ENCODE measurements at places on chromosomes 3 and 15.

DNA sequence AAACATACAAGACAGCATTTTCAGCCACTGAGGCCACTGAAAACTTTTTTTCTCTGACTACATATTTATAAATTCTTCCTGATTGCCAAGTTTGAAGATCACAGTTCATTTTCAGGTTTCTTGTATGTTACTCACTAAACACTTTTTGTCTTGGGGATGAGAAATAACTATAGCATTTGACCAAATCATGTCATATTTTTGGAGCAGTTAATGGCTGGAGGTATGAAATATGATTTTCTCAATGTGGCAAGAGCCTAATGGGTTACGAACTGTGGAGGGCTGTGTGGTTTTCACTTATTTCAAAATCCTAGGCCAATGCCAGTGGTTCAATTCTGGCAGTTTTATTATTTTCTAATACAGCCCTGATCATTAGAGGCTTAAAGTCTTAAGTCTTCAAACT, 64.4 kb downstream of the USP13 start:
- DNase-seq = no peak

DNA sequence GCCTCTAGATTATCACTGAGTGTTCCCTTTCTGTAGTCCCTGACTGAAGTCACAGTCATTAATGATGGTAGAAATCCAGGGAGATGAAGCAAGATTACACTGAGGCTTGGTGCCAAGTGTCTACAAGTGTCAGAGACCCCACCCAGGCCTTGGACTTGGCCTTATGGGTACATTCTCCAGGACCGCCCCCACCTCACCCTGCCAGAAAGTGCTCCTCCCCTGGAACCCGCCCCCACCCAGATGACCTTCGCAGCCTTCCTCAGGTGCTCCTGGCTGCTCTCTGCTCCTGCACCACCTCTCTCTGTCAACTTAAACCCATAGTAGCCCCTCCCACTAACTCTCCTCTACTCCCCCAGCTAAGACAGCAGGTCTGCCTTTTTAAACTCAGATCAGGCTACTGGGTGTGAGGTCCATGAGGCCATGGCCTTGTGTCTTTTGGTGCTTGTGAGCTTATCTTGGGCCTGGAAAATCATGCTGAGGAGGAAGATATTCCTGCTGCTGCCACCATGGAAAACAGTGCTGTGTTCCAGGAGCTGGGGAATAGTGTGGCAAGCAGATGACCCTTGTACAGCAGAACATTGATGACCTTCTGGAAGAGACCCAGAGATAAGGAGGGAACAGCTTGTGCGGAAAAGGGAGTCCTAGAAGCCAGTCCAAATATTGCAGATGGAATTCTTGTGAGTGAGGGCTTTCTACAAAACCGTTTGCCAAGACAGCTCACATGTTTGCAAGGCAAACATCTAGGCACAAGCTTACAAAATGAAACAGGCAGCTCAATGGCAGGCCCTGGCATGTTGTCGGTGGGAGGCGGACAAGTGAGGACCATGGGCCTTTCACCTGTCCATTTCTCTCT, 40.3 kb upstream of the NDUFB4 start:
- DNase-seq = no peak

- no peak for DNase-seq
Observed at GRCh38 chr3:121663171-121663847, 2.6 kb upstream of the HCLS1 start.

- DNase-seq = no peak
Observed at GRCh38 chr3:4759689-4760312, 219.4 kb upstream of the BHLHE40 start.

- no peak for DNase-seq
Observed at GRCh38 chr3:135740211-135740610, 225.3 kb upstream of the PPP2R3A start.

DNA sequence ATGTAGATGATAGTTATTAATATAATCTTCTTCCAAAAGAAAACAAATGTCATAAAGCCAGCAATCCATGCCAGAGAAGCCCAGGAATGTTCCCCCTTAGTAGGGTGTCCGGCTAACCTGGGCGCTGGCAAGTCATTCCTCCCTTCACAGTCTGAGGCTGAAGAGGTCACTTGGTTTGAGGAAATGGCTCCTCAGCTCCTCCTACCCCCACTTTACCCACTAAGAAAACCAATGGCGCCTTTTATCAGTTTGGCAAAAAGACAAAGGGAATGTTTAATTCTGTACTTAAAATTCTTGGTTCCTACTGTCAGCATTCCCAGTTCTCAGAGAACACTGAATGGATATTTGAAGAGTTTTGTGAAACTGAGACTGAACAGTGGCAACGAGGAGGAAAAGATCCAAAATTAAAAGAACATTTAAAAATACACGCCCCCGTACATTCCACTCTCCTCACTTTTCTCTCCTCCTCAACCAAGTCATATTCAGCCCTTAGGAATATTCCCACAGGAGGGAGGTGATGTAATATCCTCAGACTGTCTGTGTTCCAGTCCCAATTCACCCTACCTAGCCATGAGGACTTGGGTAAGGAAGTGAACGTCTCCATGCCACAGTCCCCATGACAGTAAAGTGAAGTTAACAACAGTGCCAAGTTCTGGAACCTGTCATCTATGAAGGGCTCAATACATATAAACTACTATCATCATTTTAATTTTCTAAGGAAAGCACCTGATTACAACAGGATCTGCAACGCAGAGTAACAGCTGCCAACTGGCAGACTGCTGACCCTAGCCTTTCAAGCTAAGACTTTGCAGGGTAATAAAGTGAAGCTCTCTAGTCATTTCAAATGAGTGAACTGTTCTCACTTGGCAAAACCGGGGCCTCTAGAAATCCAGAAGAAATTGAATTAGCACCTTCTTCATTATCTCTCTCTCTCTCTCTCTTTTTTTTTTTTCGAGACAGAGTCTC, 234.5 kb upstream of the ICE2 start:
- DNase-seq = no peak

DNA sequence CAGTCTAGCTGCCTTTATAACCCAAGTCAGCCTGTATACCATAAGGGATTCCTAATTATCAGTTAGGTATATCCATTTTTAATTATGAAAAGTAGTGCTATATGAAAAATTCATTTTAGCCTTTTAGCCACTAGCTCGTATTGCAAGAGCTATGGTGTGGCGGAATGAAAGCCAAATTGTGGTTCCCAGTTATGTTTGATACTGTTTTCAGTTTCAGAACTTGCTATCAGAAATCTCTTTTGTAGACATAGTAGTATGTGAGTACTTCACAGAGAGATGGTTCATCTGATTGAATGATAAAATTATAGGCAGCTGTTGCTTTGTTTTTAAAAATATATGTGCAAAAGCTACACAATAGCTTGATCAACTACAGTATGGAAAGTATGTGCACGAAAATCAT, 134.6 kb downstream of the SLC25A26 start:
- DNase-seq = no peak

DNA sequence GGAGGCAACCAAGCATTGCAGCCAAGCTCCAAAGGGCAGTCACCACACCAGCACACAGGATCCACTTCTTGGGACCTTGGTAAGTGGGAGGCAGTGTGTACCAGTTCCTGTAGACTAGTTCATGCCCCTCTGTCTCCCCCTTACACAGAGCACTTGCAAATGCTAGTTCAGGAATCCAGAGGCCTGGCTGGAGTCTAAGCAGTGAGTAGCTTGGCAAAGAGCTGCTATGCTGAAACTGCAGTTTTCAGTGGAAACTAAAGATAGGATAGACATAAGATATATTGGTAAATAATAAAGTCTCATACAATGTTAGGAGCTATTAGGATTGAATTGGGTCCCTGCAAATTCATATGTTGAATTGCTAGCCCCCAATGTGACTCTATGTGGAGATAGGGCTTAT, 13.9 kb upstream of the SLC41A3 start:
- no peak for DNase-seq

- DNase-seq = peak; percentile 30
Observed at GRCh38 chr3:122572940-122573412, 4.5 kb upstream of the PARP15 start.

DNA sequence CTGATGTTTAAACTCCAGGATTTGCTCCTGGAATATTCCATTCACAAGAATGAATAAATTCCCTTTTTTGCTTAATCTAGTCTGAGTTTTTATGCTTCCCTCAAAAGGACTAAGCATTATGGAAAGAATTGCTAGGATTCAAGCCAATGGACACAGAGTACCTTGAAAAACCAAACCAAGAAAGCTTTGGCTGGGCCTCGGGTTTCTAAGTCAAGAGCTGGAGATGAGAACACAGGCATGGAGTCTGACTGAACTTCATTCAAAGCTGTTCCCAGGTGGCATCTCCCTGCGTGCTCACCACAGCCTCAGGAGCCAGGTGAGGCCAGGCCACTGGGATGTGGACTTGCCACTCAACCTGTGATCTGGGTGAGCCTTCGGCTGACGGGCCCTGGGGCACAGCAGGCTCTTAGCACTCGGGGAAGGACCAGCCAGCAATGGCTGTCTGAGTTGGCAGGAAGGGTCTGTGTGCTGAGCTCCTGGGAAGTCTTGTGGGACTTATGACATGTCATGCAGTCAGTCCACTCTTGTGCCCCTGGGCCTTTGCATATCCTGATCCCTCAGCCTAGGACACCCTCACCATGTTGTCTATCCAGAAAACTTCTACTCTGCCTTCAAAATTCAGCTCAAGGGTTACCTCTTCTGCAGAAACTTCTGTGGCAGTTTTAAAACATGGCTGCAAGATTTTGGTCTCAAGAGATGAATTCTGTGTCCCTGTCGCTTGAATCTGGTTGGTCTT, 21.8 kb downstream of the CRABP1 start:
- no peak for DNase-seq

DNA sequence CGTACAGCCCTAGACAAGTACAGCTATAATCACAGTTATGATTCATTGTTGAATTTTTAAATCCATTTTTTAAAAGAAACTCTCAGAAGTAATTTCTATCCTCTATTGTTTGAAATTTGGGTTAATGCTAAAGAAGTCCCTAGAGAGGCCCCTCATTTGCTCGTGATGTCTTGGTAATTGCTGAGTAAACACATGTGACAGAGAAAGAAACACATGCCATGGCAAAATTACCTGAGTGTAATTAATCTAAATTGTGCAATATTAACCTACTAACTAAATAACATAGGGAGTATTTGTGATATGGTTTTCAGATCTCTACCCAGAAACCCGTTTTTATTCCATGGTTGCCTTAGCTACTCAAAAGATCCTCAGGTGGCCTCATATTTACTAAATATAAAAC, 10.8 kb downstream of the NEK10 start:
- no peak for DNase-seq

- DNase-seq = no peak
Observed at GRCh38 chr3:42653560-42654330, at the start of gene ZBTB47. Gene ZBTB47, plus strand, starts transcription at chr3:42653697. Its CDS starts 4,659 bp downstream, at chr3:42658356.

DNA sequence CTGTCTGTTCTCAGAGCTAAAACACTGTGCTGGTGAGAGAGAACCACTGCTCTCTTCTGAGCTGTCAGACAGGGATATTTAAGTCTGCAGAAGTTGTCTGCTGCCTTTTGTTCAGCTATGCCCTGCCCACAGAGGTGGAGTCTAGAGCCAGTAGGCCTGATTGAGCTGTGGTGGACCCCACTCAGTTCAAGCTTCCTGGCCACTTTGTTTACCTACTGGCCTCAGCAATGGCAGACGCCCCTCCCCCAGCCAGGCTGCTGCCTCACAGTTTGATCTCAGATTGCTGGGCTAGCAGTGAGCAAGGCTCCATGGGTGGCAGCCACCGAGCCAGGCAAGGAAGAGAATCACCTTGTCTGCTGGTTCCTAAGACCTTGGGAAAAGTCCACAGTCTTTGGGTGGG, 21.0 kb upstream of the CACNA1D start:
- no peak for DNase-seq

DNA sequence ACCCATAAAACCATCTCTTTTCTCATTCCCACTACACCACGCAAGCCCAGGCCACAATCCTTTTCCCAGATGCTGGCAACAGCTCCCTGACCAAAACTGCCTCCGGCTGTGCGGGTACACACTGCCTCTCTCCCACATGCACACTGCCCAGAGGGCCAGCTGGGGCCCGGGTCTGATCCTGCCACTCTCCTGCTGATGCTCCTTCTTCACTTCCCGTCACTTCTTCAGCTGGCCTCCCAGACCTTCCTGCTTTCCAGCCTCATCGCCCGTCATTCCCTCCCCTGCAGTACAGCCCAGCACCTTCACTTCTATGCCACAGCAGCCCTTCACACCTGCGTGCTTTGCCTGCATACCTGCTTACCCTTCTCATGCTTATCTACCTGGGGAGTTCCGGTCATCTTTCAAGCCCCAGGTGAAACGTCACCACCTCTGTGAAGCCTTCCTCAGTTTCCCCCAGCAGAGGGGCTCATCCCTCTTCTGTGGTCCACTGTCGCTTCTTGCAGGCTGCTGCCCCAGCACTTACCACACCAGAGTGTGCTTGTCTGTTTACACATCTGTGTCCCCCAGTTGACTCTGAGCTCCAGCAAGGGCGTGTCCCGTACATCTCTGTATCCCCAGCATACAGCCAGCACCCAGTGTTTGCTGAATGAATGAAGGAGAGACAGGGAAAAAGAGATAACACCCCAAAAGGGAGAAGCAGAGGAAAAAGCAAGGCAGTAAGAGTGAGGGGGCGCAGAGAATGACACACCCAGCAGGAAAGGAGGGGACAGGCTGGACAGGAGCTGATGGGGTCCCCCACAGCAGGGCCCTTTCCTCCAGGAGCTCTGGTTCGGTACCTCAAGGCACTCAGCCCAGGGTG, 22.2 kb downstream of the GRAMD2A start:
- no peak for DNase-seq

- no peak for DNase-seq
Observed at GRCh38 chr15:66131831-66132230, 121.7 kb downstream of the MEGF11 start.

- DNase-seq = no peak
Observed at GRCh38 chr15:37698679-37699078, 235.8 kb upstream of the TMCO5A start.

DNA sequence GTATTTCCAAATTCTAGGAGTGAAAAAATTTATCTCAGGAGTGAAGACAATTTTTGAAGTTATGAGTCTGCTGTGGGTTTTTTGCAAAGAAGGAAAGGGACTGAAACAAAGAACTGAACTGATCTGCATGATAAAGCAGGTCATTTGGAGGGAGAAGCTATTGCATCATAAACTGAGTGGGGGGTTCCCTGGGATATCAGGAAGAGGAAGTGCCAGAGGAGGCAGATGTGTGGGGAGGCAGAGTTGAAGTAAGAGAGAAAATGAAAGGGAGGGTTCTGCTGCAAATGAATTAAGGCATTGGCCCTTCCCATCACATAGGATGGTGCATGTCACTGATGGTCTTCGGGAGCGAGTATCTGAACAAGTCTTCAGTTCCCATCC, 379.2 kb downstream of the VPS13C start:
- DNase-seq = no peak

- DNase-seq = no peak
Observed at GRCh38 chr15:88630798-88631463, 7.9 kb upstream of the ISG20 start.

DNA sequence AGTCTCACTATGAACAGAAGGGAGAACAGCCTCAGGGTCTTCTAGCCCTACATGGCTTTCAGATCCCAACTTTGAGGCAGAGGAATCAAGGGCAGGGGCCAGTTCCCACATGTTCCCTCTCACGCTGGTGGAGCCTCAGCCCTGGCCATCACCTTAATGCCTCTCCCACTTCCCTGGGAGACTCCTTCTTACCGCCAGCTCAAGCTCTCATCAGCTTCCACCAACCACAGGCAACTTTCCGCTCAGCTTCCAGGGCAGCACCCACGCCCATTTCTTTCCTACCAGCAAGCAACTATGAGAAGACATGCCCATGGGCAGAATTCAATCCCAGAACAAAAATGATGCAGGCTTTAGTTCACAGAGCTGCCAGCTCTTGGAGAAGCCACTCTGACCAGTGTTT, 63.5 kb downstream of the RUBCN start:
- DNase-seq = no peak

GRCh38 chr3:126927846-126928245, 55.1 kb upstream of the PLXNA1 start:
- DNase-seq = no peak
